ENCODE measurements at places on chromosomes 13 and 19.

- peak; percentile 25 for DNase-seq
Observed at GRCh38 chr19:11581740-11582139, 4.3 kb upstream of the ACP5 start.

- DNase-seq = peak; percentile 87
Observed at GRCh38 chr19:18762125-18763023, 28.7 kb downstream of the COMP start.

GRCh38 chr19:56150358-56150757 is 9.3 kb downstream of the ZNF444 start:
- no peak for DNase-seq

DNA sequence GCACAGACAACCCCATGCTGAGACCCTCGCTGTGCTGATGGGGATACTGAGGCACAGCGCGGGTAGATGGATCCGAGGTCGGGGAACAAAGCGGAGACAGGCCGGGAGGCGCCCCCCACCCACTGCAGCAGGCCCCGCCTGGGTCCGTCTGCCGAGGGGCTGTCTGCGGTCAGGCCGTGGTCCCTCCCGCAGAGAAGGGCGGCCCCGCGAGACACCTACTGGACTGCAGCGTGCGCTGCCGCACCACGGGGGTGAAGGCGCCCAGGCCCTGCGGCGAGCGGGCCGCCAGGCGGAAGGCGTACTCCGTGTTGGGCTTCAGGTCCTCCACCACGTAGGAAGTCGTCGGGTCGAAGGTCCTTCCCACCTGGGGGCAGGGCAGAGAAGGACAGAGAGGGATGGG is 101.9 kb downstream of the PTPRS start:
- no peak for DNase-seq

- DNase-seq = no peak
Observed at GRCh38 chr19:47766359-47766620, 12.2 kb upstream of the SELENOW start.

DNA sequence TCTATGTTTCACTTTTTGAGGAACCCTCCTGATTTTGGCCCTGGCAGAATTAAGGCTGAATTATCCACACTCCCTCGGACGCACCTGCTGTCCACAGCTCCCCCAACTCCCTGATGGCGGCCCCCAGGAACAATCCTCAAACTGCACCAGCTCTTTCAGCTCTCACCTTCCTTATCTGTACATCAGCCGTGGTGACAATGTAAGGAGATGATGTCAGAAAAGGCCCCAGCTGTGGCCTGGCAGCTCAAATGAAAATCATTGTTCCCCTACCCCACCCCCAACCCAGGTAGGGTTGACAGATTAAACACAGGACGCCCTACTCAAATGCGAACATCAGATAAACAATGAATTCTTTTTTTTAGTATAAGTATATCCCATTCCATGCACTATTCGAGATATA is 35.0 kb upstream of the KLF2 start:
- DNase-seq = no peak

DNA sequence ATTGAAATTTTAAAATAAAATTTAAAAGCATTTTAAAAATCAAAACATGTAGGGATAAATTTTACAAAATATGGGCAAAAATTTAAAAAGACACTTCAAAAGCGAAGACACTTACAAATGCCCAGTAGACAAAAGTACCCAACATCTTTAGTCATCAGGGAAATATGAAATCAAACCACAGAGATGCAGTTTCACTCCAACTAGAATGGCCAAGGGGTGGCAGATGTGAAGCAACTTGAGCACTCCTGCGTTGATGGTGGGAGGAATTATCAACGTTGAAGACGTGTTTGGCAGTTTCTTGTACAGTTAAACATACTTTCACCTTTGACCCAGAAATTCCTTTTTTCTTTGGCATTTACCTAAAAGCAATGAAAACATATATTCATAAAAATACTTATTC is 518.0 kb upstream of the SGCG start:
- no peak for DNase-seq

DNA sequence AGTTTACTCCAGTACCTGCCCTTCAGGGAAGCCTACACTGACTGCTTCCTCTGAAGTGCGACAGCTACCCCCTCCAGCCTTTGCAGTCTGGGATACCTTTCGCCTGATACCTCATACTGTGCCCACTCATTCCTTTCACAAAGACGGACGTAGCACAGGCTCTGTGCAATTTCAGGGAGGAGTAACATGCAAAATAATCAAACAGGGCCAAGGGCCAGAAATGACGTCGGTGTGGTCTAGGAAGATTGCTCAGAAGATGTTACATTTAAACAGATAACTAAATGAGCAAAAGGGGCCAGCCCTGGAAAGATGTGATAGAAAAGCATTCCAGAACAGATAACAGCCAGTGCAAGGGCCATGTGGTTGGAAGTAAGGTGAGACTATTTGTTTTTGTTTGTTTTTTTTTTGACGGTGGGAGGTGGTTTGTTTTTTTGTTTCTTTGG is 6.6 kb upstream of the DDX39A start:
- no peak for DNase-seq

GRCh38 chr19:13010992-13011652 is 15.8 kb downstream of the NFIX start:
- DNase-seq = no peak

- DNase-seq = no peak
Observed at GRCh38 chr19:3094601-3095440, 659 bp downstream of the GNA11 start.

- DNase-seq = no peak
Observed at GRCh38 chr19:38867171-38867780, 10.8 kb downstream of the RINL start.

GRCh38 chr19:41707502-41707812 is 969 bp upstream of the CEACAM5 start:
- DNase-seq = peak; percentile 44

GRCh38 chr19:17484520-17485185 is 14.3 kb downstream of the SLC27A1 start:
- no peak for DNase-seq

GRCh38 chr13:23848019-23848418 is 41.2 kb downstream of the MIPEP start:
- DNase-seq = no peak

DNA sequence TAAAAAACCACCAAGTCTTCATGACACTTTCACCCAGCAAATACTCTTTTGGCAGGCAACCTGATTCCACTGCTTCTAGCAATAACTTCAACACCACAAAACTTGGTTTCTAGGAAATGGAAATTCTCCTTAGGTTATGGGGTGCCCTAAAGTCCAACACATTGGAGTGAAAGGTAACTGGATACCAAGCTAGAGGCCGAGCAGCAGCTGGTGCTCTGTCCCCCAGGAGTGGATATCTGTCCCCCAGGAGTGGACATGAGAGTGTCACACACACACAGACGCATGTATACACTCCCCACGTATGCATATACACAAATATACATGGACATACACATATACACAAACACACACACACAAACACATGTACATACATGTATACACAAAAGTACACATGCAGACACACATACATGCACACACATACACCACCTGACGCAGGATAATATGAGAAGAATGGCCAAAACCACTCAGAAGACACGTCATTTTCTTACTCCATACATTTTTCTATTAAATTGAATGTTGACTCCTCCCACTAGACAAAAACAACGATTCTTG is 50.8 kb downstream of the RFX2 start:
- DNase-seq = no peak

- peak; percentile 25 for DNase-seq
Observed at GRCh38 chr13:30382836-30383525, 39.3 kb upstream of the UBE2L5 start.

DNA sequence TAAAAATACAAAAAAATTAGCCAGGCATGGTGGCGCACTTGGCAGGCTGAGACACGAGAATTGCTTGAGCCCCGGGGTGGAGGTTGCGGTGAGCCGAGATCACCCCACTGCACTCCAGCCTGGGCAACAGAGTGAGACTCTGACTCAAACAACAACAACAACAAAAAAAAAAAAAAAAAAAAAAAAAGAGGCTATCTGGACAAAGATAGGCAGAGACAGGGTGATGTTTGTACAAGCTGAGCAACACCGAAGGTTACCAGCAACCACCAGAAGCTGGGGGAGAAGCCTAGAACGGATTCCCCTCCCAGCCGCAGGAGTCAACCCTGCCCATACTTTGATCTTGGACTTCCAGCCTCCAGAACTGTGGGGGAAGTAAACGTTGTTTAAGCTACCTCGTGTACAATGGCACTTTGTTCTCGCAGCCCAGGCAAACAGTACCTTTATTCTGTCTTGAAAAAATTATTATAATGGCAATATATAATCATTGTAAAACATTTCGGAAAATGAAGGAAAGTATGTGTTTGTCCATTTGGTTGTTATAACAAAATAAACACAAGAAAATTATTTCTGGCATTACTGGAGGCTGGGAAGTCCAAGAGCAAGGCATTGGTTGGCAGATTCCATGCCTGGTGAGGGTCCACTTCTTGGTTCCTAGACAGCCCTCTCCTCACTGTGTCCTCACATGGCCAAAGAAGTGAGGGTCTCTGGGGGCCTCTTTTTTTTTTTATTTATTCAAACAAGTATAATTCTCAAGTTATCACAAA is 39.8 kb upstream of the LATS2 start:
- DNase-seq = no peak

GRCh38 chr13:84446972-84447639 is 564.8 kb upstream of the SLITRK1 start:
- DNase-seq = no peak

DNA sequence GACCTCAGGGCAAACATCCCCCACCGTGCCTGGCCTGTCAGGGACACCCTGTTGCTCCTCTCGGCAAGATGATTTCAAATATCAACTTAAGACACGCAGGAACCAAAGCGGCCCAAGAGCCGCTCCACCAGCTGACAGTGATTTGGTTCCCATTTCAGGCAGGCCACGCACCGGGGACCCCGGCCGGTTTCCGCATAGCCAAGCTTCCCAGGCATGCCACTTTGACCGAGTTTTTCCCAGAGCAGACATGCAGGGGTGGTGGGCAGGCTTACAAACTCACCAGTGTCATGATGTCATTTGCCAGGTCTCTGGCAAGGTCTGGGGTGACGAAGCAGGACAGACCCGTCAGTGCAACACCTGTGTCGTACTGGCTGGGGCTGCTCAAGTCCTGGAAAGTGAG is 19.2 kb downstream of the AP3D1 start:
- no peak for DNase-seq

DNA sequence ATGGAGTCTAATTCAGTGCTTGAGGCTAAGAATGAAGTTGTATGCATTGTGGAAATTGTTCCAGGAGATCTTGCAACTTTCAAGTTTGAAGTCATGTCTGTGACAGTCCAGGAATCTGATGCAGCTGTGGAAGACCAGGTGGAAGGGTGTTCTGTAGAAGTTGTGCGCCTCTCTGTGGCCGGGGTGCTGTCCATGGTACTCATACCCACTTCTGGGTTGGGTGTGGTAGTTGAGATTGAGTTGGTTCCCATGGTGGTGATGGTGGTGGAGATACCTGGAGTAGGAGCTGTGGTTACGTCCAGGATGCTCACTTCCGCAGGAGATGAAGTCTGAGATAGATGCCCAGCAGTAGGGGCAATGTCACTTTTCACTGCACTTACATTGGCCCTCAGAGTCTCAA is 44.3 kb downstream of the MUC16 start:
- no peak for DNase-seq

DNA sequence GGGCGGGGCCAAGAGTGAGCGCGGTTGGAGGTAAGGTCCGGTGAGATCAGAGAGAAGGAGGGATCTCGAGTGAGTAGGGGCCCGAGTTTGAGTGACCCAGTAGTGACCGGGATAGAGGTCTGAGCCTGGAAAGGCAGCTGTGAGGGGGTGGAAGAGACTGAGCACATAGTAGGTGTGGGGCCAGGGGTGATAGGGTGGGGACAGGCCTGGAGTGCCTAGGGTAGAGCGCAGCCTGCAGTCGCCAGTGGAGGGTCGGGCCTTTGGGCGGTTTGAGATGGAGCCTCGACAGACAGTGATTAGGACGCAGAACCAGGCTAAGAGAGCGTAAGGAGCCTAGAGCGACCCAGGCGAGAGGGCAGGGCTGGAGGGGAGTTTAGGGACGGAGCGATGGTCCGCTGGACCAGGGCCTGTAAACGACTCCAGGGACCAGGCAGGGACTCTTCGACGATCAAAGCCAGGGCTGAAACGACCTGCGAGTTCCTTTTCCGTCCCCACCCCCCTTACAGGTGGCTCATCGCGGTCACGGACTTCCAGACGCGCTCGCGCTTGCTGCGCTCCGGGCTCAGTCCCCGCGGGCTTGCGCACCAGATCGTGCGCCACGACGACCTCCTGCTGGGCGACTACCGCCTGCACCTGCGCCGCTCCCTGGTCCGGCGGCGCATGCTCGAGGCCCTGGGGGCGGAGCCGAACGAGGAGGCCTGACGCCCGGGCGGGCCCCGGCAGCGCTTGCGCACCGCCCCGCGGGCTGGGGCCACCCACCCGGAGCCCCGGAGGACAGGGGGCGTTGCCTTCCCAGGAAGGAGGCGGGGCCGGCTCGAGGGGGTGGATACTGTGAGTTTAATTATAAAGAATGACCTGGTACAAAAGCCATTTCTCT is 9.4 kb downstream of the C19orf81 start:
- DNase-seq = peak; percentile 39

- DNase-seq = no peak
Observed at GRCh38 chr13:50244713-50245574, 229.7 kb downstream of the KCNRG start.

DNA sequence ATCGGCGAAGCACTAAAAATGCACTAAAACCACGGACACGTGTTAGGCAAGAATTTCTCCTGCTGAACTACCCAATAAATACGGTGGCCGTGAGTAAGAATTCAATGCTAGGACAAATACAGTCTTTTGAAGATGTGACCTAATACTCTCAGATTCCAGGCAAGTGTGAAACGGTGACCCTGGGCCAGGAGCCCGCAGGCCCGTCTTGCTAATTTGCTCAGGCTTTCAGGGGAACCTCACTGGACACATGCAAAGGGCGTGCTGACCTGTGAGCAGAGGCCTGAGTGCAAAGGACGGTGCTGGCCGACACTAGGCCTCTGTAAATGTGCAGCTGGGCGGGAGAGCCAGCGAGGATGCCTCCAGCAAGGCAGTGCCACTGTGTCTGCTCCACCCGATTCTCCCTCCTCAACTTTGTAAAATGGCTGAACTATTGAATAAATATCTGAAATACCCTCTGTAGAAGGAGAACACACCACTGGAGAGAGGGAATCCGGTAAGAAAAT is 70.1 kb downstream of the STK24 start:
- no peak for DNase-seq

GRCh38 chr13:75864718-75865117 is 228.6 kb downstream of the LMO7 start:
- no peak for DNase-seq

DNA sequence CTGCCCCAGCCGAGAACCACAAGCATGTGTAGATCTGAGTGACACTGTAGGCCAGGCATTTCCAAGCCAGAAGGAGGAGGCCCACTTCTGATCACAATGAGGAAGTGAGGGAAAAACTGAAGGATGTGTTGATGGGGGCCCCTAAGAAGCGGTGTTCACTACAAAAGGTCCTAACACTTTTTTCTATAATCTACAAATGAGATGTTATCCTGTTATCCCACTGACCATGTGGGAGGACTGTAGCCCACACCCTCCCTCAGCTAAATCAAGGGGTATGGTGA is 99.0 kb upstream of the MCF2L start:
- no peak for DNase-seq

All from transverse colon (tissue), 4 donors.